Naive B cell (primary cell): ENCODE measurements at places on chromosomes 6 and 20.
A peak's percentile ranks its signal among the peaks of the same experiment; 100 is the strongest.

- no peak for DNase-seq
Measured at GRCh38 chr6:111653979-111654378, 48.3 kb upstream of the TRAF3IP2 start.

GRCh38 chr6:30542915-30543314 is 13.4 kb downstream of the GNL1 start:
- DNase-seq: no peak

DNA sequence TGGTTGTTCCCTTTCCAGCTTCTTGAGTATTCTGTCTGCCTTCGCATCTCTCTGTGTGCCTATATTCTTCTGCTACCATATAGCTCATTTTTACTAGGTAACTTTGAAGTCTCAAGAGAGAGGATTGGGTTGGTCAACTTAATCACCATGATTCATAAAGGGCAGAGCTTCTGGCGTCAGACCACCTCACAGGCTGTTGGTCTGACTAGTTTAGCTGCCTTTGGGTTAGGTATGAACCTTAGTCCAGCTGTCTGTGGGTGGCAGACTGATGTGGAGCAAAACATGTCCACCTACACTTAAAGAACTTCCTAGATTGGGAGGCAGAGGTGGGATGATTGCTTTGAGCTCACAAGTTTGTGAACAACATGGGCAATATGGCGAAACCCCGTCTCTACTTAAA is 192.2 kb upstream of the SGK1 start:
- no peak for DNase-seq

DNA sequence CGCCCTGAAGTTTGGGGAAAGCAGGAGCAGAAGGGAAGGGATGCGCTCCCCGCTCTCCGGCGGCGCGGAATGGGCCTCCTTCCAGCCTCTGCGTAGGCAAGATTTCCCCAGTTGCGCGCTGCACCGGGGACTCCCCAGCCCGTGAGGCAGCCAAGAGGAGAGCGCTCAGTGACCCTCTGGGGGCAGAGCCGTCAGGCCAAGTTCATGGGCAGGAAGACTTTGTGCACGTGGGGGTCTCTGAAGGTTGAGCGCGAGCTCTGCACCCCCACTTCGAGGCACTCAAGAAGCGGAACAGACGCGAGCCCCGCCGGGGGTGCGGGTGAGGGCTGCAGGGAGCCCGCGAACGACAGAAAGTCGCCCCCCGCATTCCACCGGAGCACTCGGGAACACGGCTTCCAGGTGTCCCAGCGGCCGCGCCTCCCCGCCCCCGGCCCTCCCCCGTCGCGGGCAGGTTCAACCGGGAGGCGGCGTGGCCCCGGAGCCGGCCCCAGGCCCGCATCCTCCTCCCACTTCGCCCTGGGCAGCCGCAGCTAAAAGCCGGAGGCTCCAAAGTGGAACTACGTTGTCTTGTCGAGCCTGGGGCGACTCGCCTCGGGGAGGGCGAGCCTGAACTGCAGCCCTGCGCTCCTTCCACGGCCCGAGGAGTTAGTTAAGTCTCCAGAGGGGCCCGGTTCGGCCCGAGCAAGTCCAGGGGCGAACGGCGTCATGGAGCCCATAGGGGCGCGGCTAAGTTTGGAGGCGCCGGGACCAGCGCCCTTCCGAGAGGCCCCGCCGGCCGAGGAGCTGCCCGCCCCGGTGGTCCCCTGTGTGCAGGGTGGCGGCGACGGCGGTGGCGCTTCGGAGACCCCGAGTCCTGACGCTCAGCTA is at the start of gene PPP1R3G:
Gene PPP1R3G (plus strand): TSS at position 561 of the 867 bp plus-strand sequence. CDS start 145 bp downstream, at position 706.
- DNase-seq: peak; percentile 2

DNA sequence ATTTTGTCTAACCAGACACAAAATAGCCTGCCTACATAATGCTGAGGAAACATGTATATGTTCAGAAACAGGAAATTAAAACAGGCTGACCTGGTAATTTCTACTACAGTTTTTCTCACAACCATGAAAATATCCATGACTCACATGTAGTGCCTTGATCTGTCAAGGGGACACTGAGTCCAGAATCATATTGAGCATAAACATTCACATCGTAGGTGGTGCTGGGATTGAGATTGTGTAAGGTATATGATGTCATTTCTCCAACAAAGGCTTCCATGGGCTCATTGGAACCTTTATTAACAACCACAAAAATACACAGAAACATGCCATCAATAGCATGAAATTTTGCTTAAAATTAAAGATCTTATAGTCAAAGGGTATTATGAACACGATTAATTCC is 80.9 kb downstream of the COL12A1 start:
- no peak for DNase-seq

DNA sequence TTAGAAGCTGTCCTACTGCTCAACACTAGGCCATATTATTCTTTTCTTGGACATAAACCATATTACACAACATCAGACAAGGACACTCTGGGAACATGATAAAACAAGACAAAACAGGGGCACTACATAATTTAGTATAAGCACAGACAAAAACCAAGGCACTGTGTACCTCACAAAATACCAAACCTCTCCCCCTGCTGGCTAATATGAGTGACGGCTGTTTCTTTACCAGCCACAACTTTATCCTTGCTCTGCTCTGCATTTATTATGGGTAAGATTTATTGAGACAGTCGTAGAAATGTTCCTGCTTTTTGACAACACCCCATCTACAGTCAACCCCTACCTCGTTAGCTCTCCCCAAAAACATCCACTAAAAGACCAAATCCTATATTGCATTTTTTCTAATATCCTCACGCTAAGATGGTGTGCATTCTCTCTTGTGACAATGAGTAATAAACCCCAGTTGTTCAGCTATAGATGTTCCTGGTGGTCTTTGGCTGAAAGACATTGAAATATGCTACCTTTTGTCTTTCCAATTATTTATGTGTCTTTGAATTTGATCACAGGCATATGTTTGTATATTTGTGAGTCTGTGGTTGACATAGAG is 23.8 kb upstream of the POLR1H start:
- no peak for DNase-seq
